ENCODE measurements at places on chromosomes 11 and 22.
A peak's percentile ranks its signal among the peaks of the same experiment; 100 is the strongest.

- no peak for DNase-seq
Measured at GRCh38 chr22:23530766-23531282, 49.3 kb downstream of the IGLL1 start.

DNA sequence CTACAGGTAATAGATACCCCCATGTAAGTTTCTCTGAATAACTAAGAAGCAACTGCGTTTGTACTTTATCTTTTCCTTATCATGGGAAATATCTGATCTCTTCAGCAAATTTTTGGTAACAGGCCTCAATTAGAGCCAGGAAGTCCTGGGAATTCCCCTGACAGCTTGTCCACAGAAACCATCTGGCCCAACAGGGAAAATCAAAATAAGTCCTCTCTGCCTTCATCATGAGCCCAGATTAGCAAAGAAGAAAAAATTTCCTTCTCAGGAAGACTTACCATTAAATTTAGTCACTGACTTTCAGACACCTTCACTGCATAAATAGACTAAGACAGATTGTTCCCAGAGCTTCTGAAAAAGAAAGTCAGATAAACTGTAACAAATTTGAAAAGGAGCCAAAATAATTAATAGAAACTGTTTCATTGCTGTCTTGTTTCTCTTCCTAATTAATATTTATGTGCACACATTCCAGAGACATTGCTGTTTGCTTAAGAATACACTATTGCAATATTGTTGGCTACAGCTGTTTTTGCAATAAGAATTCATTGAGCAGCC lies 278.1 kb upstream of the FAT3 start:
- peak; percentile 46 for DNase-seq

DNA sequence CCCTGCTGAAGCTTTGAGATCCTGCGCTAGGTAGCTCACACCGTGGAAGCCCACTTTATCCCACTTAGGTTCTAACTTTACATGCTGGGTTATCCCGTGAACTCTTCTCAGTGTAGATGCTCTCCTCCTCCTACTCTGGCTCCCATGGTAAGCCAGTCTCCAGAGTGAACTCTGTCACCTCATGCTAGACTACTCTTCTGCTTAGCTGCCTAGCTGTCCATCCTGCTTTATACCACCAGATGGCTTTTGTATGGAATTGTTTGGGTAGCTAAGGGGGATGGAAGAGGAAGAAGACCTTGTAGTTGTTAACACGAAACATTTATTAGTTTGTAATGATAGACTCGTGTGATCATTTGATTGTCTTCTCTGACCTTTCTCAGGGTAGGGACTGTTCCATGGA lies 46.8 kb downstream of the EMSY start:
- DNase-seq, result no peak

- no peak for DNase-seq
Measured at GRCh38 chr11:69521457-69521856, 40.0 kb downstream of the LINC01488 start.

DNA sequence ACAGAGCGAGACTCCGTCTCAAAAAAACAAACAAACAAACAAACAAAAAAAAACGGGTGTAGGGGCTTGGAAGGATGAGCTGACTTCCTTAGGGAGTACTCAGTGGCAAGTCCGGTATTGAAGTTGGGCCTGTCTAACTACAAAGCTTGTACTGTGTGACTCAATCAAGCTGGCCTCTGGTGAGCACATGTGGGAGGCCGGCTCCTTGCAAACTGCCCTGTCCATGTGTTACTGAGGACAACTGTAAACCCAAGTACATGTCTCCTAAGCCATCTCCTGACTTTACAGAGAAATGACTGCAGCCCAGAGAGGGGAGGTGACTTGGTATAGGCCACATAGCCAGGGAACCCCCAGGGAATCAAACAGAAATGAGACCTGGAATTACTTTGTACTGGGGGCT lies 11.6 kb downstream of the RIBC2 start:
- DNase-seq, result no peak

- peak; percentile 59 for DNase-seq
Measured at GRCh38 chr11:27233654-27234042, 129.4 kb downstream of the CCDC34 start.

GRCh38 chr11:10066441-10066840 lies 227.6 kb downstream of the SBF2 start:
- no peak for DNase-seq

GRCh38 chr11:61541598-61541997 lies 33.0 kb downstream of the LRRC10B start:
- peak; percentile 35 for DNase-seq

GRCh38 chr22:22721681-22722354 lies 77.4 kb downstream of the GGTLC2 start:
- no peak for DNase-seq

DNA sequence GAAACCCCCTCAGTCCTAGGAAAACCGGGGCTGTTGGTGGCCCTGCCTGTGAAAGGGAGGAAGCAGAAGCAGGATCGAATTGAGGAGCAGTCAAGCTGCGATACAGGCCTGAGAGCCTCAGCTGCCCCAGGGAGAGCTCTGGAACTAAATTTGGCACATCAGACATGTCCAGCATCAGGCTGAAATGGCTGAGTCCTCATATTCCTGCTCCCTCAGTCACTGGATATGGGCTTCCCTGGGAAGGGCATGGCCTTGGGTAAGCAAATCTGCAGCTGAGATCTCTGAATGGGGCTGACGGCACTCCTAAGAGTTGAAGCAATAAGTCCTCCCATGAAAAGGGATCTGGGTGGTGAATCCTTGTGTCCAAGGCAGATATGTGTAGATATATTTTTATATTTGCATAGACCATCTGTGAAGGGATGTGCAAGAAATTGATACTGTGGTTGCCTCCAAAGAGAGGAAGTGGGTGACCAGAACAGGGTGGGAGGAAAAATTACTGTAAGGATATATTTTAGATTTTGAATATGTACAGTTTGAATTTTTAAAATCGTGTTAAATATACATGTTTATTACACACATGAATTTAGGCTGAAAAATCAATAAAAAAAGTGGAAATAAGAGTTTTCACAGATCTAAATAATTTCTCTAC lies 45.5 kb downstream of the APIP start:
- DNase-seq, result no peak

GRCh38 chr22:49392247-49392646 lies 435.4 kb downstream of the BRD1 start:
- DNase-seq, result no peak

- DNase-seq, result no peak
Measured at GRCh38 chr11:116110802-116111201, 606.6 kb upstream of the CADM1 start.

GRCh38 chr11:125925247-125925740 lies 20.6 kb upstream of the VSIG10L2 start:
- no peak for DNase-seq

- peak; percentile 17 for DNase-seq
Measured at GRCh38 chr11:31340903-31341572, 28.5 kb downstream of the DCDC1 start.

DNA sequence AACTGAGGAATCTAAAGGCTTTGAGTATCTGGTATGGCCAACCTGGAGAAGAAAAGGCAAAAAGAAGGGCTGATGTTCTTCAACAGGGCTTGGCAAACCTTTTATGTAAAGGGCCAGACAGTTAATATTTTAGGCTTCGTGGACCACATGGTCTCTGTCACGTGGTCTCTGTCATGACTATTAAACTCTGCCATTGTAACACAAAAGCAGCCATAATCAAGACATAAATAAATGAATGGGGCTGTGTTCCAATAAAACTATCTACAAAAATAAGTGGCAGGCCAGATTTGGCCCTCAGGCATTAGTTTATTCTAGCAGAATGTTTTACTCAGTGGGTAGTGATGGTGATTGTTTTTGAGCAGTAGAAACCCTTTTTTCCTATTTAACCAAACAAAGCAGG lies 483 bp upstream of the ACCSL start:
- DNase-seq, result no peak
